Cardiac septum (tissue), 1 donor: ENCODE measurements at places on chromosomes 11 and 22. TPM values are rescaled to one million over a fixed set of nuclear protein-coding genes. Genes with fewer than 3 reads are reported as not detected.

The DCPS gene
- 9.9 TPM for total RNA-seq

The CYP2D6 gene
- total RNA-seq: 0.35 TPM

The OR56B1 gene
- total RNA-seq: not detected

The CREB3L1 gene
- 8.6 TPM for total RNA-seq

The OR52A1 gene
- not detected for total RNA-seq

The C11orf21 gene
- total RNA-seq: 23.2 TPM

The RIMBP3C gene
- total RNA-seq: 0.08 TPM

The TMEM86A gene
- 2.6 TPM for total RNA-seq

The PRR33 gene
- 0.75 TPM for total RNA-seq

The SLC36A4 gene
- total RNA-seq: 7.3 TPM

The IGLL5 gene
- total RNA-seq: not detected

The KDM4F gene
- not detected for total RNA-seq

The GPHA2 gene
- total RNA-seq: not detected

The SREBF2 gene
- 105 TPM for total RNA-seq

The OLFML1 gene
- total RNA-seq: 5.3 TPM

The MMP12 gene
- total RNA-seq: not detected

The OR5A1 gene
- not detected for total RNA-seq

The GPR137 gene
- total RNA-seq: 37.7 TPM

The RFPL1 gene
- not detected for total RNA-seq

The SCGB1C1 gene
- not detected for total RNA-seq

The KRTAP5-7 gene
- not detected for total RNA-seq

The SEC14L6 gene
- 0.40 TPM for total RNA-seq

The TSPAN18 gene
- total RNA-seq: 153 TPM

The NXPE4 gene
- total RNA-seq: not detected

The VSIG2 gene
- total RNA-seq: 1.2 TPM

The OR51B5 gene
- total RNA-seq: not detected

The SLC22A12 gene
- total RNA-seq: not detected

The KRTAP5-6 gene
- not detected for total RNA-seq

The PTPRCAP gene
- total RNA-seq: 0.40 TPM

The FGF3 gene
- total RNA-seq: not detected

The MMP11 gene
- 6.2 TPM for total RNA-seq

The IGLL1 gene
- total RNA-seq: not detected
